Body of pancreas (tissue), 4 donors: ENCODE measurements at places on chromosomes 1 and 21.

DNA sequence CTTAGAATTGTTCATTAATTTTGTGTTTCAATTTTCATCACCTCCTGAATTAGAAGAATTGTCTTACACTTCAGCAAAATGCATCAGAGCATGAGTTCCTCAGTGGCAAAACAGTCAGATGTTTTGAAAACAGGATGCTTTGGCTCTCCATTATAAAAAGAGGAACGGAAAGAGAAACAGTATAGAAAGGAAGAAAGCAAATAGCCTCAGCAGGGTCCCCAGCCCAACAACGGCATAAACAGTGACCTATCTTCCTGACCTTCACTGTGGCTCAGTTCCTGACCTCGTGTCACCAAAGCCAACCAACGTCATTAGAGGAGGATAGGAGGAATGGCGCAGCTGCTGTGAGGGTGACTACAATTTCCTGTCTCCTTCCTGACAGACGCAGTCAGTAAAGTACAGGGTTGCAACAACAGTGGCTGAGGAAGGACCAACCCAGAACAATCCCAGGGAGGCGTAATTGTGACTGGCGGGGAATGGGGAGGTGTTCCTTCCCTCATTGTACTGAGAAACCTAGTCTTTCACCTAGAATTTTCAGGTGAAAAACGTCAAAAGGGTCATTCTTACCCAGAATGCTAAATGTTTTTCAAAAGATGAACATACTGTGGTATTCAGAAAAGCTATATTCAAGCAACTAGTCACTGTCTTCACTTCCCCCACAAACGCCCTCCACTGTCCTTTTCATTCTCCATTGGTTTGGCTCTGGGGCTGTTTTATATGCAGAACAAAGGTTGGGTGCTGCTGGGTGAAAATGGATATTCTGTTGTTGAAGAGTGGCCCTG is 197.9 kb upstream of the SGIP1 start:
- DNase-seq = peak; percentile 29

DNA sequence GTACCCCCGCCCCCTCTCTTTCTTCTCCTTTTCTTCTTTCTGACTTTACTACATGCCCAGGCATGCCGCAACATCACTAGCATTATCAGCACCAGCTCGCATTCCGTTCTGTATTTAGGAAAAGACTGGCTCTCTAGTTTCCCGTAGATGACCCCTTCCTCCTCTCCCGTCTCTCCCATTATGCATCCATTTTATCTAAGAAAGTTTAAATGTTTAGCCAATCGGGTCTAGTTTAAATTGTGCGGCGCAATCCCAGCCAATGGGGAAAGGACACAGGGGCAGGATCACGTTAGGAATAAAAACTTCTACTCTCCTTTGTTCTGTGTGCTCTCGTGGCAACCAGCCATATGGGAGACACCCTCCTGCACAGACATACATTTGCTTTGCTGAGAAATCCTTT is 2.3 kb upstream of the KRTAP10-7 start:
- no peak for DNase-seq

DNA sequence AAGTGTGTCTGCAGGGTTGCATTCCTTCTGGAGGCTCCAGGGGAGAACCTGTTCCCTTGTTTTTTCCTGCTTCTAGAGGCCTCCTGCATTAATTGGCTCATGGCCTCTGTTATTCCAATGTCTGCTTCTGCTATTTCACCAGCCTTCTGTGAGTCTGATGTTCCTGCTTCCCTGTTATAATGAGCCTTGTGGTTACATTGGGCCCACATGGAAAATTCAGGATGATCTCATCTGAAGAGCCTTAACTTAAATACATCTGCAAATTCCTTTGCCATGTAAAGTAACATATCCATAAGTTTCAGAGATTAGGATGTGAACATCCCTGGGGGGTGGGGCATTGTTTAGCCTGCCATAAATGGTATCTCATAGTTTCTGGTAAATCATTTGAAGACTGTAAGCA is 181.1 kb downstream of the RWDD3 start:
- DNase-seq = no peak

- DNase-seq = no peak
Measured at GRCh38 chr1:30109853-30110252, 613.5 kb downstream of the MATN1 start.

GRCh38 chr1:114320586-114320985 is 166.9 kb upstream of the SYT6 start:
- no peak for DNase-seq

DNA sequence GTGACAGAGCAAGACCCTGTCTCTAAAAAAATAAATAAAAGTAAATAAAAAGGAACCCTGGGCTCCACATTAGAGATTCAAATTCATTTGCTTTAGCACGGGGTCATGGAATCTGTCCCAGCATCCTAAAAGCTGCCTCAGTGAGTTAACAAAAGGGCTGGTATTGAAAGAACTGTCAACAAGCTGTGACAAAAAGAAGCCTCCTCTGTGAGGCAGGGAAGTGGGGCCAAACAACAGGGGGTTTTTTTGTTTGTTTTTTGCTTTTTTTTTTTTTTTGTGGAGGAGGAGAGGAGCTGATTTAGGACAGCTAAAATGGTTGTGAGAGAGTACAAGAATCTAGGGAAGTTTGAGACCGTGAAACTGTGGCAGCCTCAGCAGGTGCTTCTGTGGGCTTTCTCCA is 115.7 kb downstream of the LIPI start:
- no peak for DNase-seq

DNA sequence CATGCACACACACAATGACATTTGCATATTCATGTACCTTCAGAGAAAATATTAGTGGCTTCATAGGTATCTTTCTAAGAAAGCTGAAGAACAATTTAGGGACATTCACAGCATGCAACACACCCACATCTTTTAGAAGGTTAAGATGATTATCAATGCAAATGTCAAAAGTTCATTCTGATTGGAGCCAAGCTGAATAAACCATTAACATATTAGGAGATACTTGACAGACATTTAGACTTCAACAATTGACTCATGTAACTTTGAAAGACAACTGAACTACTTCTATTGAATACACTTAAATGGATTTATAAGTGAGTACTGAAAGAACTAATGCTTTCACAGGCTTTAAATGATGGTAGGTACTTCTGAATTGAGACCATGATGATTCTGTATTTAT is 111.1 kb downstream of the LHX8 start:
- no peak for DNase-seq
